Astrocyte of the cerebellum (primary cell): ENCODE measurements at places on chromosomes 6 and 20.

- DNase-seq: no peak
Observed at GRCh38 chr20:21528870-21529269, 15.0 kb upstream of the NKX2-2 start.

GRCh38 chr6:37956711-37957275 is 137.3 kb downstream of the ZFAND3 start:
- DNase-seq: no peak

GRCh38 chr6:136181861-136182260 is 68.2 kb downstream of the MTFR2 start:
- DNase-seq: no peak

GRCh38 chr6:129699659-129700058 is 10.3 kb downstream of the ARHGAP18 start:
- DNase-seq: no peak

DNA sequence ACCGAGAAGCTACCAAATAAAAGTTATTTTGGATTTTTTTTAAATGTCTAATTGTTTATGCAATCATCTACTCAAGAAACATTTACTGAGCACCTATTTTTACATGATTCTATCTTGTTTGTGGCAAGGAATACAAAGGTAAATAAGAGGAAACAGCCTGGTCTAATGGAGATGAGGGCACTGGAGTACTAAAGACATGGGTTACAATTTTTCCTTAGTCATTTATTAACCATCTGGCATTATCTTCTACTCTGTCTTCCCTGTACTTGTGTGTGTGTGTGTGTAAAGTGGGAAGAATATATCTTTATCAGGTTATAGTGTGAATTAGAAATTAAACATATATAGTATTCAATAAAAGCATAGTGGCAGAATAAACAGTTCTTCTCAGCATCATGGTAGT is 455.5 kb upstream of the FLRT3 start:
- no peak for DNase-seq

DNA sequence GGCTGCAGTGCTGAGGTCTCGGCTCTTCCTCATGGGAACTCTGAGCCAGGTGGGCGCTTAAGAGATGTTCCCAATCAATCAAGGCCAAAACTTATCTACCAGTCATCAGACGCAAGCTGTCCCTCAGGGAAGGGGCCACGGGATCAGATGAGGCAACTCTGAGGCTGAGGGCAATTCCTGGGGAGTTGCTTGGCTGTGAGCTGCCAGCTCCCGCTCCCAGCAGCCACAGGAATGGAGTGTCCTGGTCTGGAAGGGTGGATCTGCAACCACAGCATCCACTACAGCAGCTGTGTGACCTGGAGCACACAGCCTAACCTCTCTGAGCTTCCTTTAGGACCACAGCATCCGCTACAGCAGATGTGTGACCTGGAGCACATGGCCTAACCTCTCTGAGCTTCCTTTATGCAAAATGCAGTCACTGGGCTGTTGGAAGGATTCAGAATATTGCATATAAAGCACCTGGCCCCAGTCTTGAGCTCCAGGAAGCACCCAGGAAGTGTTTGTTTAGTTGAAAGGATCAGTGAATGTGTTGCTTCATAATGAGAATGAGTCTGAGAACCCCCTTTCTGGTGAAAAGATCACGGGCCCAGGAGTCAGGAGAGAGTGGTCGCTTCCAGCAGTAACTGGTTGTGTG is 60.9 kb downstream of the TFAP2C start:
- no peak for DNase-seq
